G401 (cell line): ENCODE measurements at places on chromosomes 1 and 21.

DNA sequence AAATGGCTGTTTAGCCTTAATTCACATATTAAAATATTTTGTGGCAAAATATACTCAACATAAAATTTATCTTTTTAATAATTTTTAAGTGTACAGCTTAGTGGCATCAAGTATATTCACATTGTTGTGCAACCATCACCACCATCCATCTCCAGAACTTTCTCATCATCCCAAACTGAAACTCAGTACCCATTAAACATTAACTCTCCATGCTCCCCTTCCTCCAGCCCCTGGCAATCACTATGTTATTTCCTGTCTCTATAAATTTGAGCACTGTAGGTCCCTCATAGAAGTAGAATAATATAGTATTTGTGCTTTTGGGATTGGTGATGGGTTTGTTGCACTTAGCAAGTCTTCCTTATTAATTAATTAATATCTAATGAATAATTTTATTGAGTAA, 29.4 kb downstream of the CCN1 start:
- DNase-seq = no peak

- DNase-seq = peak; percentile 41
These were observed 9.9 kb upstream of the BARHL2 start for GRCh38 chr1:90726986-90727480.

- DNase-seq = peak; percentile 12
These were observed 19.5 kb downstream of the FAAH start for GRCh38 chr1:46413596-46413985.

GRCh38 chr1:186474208-186474607, 13.3 kb upstream of the PDC start:
- no peak for DNase-seq

DNA sequence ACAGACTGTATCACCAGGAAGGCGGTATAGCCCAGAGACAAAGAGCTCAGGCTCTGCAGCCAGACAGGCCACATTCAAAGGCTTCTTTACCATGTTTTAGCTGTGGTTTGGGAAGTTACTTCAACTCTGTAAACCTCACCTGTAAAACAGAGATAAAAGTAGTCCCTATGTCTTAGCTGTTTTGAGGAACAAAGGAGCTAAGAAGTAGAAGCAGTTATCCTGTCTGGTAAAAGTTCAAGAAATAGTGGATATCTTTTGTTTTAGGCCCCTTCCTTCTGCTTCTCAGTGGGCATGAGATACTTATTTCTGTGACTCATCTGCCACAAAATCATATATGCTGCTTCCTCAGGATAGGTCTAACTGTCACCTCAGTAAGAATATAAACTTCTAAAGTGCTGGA, 6.5 kb downstream of the CD34 start:
- no peak for DNase-seq

DNA sequence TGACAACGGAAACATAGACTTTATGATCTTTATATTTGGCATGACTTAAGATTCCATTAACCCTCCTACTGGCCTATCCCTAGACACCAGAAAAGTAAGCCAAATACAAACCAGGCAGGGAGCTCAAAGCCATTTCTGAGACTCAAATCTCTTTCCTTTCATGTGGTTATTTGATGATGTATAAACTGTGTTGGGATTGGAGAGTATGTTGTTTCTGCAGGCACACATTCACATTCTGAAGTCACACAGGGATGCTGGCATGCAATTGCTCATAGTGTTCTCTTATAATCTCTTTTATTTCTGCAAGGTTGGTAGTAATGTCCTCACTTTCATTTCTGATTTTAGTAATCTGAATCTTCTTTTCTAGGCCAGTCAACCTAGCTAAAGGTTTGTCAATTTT, 5.8 kb downstream of the ZMYND12 start:
- DNase-seq = no peak

DNA sequence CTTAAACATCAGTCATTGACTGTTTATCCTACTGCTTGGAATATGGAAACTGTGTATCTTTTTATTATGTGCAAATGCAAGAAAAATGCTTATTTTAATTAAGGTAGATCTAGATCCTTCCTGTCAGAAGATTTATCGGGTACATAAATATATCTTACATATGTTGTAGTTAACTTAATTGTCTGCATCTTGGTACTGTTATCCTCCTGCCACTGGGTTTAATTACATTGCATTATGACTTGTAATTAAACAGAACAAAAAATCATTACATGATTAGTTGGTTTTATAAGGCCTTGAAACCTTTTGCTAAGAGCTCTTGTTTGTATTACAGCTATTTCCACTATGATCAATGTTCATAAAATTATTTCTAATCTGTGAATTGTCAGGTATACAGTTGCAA, 211.2 kb downstream of the PTGER3 start:
- DNase-seq = no peak

DNA sequence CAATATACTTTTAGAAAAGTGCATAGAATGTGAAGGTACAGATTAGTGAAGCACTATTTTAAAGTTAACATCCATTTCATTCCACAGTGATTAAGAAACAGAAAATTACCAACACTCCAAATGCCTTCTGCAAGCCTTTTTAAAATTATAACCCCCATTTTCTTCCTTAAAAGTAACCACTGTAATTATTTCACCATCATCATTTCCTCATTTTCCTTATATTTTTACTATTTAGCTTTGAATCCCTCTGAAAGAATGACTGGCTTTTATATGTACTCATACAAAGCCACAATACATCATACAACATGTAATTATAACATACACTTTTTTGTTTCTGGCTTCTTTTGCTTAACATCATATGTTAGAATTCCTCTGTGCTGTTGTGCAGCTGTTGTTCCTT, 6.5 kb upstream of the NEGR1 start:
- no peak for DNase-seq

DNA sequence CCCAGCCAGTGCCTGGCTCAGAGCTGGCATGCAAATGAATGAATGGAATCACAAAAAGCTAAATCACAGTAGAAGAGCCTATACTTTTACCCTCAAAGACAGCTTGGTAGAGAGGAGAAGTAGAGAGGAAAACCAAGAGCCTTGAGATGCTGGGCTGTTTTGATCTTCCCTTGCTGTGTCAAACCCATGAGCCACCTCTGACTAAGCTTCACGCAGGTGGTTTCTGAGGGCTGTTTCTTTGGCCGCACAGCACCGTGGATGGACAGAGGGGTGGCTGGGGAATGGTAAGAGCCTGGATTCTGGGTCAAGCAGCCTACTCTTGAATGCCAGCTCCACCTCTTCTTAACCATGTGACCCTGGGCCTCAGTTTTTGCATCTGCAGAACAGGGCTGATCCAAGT, 18.6 kb downstream of the ABCG1 start:
- no peak for DNase-seq

DNA sequence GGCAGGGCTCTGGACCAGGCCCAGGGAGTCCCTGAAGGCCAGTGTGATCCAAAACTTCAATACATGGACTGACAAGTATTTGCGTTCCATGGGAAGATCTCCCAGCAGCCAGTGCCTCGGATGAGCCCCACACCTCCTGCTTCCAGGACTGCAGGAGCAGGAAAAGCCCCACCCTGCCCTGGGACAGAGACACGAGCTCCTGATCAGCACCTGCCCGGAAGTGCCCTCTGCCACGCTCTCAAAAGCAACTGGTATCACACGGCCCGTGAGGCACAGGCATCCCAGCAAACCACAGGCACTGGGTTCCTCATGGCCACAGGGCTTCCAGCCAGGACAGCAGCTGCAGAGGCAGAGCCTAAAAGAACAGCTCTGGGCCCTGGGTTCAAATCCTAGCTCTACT, 48.6 kb downstream of the ACOT7 start:
- DNase-seq = no peak

DNA sequence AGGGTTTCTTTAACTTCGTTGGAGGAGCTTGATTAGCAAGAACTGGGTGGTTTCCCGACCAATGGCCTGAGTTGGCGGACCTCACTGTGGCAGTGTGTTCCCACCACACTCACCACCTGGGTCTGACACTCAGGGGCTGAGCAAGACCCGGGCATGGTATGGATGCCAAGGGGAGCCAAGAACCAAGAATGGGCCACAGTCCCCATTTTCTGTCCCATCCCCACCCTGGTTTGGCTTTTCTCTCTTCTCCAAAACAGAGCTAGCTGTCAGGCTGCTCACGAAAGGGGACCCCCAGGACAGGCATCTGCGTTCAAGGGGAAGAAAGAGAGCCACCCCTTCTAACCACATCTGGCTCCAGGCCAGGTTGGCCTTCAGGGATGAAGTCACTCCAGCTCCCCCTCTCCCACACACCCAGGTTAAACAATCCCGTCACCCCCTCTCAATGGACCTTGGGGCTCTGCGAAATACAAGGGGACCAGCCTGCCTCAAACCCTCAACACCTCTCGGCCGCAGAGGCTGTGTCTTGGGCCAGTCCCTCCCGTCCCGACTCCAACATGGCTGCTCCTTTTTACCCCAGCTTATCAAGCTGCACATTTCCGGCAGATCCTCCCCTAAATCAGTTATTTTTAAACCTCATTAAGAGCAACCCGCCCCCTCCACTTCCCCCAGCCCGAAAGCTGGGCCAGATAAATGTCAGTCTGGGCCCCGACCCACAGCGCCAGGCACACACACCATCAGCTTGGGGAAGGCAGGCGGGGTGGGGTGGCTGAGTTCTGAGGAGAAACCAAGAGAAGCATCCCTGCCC, 3.4 kb downstream of the TAGLN2 start:
- no peak for DNase-seq

GRCh38 chr1:68705466-68705865, 208.6 kb upstream of the DEPDC1 start:
- DNase-seq = no peak

GRCh38 chr1:80639777-80640533, 1160.8 kb upstream of the ADGRL2 start:
- DNase-seq = no peak

- DNase-seq = no peak
These were observed 41.1 kb downstream of the SLC9A1 start for GRCh38 chr1:27113861-27114260.

DNA sequence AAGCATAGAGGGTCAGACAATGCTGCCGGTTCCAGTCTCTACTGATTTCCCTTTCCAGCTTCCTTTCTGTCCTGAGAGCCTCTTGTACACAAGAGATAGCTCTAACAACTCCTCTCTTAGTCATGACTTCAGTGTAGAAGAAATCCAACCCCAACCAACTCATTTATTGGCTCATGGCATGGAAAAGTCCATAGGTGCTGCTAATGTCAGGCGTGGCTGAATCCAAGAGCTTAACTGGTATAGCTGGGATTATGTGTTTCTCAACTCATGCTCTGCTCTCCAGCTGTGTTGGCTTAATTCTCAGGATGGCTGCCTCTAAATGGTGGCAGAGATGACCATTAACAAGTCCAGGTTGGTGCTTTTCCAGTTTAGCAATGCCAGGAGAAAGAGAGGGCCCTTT, 12.4 kb upstream of the THRAP3 start:
- no peak for DNase-seq

GRCh38 chr1:201418461-201418860, 3.1 kb downstream of the TNNI1 start:
- DNase-seq = peak; percentile 68

DNA sequence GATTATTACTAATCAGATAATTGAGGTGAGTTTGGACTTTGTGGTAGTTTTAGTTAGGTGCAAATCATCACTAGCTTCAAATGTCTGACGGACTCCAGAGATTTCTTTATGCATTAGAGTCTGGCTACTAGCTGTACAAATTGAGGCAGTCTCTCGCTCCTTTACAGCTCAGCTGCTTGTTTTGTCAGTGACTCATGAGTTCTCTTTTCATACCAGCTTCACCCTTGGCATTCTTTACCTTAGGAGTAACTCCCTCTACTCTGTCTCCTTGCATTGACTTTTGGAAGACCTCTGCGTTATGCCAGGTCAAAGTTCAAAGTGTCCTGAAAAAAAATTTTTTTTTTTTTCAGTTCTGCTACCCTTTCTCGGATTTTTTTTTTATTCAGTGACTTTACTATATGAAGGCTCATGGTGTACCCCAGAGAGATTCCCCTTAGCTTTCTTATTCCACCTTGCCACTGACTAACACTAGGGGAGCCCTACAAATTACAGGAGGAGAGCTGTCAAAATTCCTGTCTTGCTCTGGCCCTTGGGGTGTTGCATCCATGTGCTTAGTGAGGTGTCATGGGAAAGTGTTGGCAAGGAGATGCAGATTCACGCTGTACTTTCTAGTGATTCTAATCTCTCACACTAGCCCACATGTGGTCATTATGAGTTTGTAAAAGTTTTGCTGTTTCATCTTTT, 576.6 kb downstream of the ADGRL2 start:
- no peak for DNase-seq
